ENCODE measurements at places on chromosomes 5 and 9.
A peak's percentile ranks its signal among the peaks of the same experiment; 100 is the strongest.

- DNase-seq: no peak
These were observed 114.8 kb downstream of the ROR2 start for GRCh38 chr9:91835216-91835615.

DNA sequence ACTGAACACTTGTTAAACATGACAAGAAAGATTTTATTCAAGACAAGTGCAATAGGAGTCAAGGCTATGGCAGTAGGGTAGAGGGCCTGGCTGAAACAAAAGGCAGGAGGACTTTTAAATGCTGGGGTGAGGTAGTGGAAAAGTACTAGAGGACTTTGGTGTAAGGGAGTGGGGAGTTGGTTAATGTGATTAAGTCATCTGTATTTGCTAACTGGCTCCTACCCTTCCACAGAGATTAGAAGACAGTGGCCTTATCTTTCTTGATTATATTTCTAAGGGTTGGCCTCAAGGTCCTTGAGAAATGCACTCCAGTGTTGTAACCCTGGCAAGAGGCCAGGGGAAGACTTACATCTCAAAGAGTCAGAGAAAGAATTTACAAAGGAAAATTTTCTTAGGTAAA, 160.2 kb upstream of the FTMT start:
- DNase-seq: peak; percentile 1

DNA sequence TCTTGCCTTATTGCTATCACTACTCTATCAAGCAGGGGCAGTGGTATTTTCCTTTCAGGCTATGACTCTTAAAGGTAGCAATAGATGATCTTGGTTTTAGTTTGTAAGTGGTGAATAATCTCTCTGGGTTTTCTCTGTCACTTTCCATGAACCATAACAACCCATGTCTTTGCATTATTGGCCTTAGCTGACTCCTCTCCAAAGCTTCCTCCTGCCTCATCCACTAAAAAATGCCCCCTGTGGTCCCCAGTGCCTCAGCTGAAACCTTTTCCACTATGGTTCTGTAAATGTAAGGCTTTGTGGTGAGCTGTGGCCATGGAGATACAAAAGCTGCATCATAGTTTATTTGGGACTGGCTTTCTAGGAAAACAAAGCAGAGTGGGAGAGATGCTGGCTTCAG, 128.8 kb downstream of the GPBP1 start:
- DNase-seq: peak; percentile 13

GRCh38 chr9:91047993-91048607, 246.5 kb downstream of the SYK start:
- peak; percentile 90 for DNase-seq

- no peak for DNase-seq
These were observed 45.6 kb downstream of the APTX start for GRCh38 chr9:32955655-32956478.

- DNase-seq: no peak
These were observed 263.5 kb downstream of the TMEM38B start for GRCh38 chr9:105957830-105958229.
